ENCODE measurements at places on chromosomes 3 and 15.

DNA sequence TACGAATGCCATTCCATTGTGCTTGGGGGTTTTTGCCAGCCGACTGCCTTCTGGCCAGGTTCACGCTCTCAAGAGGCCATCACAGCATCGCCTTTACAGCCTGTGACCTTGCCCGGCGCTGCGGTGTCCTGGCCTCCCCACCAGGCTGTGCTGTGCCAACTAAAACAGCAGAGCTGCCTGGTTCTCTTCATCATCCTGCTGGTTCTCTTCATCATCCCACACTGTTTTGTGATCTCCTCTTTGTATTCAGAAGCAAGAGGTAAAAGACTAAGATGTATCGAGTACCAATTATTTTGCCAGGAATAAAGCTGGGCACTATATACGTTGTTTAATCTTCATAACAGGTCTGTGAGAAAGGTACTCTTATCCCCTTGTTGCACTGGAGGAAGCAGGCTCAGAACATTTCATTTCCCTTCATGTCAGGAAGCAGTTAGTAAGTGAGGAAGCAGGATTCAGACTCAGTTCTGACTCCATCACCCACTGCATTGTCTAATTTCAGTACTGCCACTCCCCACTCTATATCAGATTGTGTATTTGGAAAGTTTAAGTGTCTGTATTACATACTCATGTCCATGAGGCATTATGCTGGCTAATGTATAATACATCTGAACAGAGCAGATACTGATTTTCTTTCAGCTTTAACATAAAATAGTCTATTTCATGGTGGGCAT, 92.7 kb downstream of the LRRC28 start:
- DNase-seq: peak; percentile 13

GRCh38 chr3:123147754-123148535, 53.8 kb upstream of the SEC22A start:
- DNase-seq: no peak

GRCh38 chr15:96860741-96861140, 530.2 kb downstream of the NR2F2 start:
- DNase-seq: no peak

GRCh38 chr3:186277268-186277909, 84.6 kb downstream of the DGKG start:
- DNase-seq: peak; percentile 46

GRCh38 chr3:172520301-172520831, 2.9 kb downstream of the TNFSF10 start:
- DNase-seq: no peak

DNA sequence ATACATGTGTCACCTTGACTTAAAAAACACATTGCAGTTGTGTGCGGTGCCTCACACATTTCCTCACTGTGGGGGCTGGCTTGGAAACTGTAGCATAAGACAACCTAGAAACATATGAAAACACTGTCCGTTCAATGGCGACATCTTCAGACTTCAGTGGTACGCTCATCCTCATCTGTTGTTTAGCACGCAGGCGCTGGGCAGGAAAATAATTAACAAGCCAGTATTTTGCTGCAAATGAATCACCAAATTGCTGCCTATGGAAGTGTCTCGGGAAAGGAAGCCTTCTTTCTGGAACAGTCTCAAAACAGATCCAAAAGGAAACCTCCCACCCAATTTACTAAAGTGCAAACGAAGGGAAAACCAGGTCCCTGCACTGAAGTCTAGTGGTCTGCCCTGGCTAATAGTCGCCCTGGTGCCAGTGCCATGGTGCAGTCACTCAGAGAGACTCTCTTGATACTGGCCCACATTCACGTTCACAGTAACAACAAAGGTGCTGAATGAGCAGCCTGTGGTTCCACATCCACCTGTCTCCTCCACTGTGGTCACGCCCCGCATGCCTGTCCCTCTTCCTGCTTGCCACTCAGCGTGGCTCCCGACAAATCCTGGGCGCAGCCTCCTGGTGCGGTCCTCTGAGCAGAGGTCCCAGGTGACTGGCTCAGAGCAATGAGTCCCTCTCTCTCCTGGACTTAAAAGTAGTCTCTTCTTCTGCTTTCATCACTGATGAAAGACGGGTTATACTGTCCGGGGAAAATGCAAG, 35.6 kb upstream of the MUC13 start:
- no peak for DNase-seq

GRCh38 chr3:186418671-186419145, 56.7 kb upstream of the DGKG start:
- DNase-seq: no peak

- DNase-seq: no peak
Observed at GRCh38 chr3:134134240-134134639, 104.5 kb upstream of the SLCO2A1 start.

DNA sequence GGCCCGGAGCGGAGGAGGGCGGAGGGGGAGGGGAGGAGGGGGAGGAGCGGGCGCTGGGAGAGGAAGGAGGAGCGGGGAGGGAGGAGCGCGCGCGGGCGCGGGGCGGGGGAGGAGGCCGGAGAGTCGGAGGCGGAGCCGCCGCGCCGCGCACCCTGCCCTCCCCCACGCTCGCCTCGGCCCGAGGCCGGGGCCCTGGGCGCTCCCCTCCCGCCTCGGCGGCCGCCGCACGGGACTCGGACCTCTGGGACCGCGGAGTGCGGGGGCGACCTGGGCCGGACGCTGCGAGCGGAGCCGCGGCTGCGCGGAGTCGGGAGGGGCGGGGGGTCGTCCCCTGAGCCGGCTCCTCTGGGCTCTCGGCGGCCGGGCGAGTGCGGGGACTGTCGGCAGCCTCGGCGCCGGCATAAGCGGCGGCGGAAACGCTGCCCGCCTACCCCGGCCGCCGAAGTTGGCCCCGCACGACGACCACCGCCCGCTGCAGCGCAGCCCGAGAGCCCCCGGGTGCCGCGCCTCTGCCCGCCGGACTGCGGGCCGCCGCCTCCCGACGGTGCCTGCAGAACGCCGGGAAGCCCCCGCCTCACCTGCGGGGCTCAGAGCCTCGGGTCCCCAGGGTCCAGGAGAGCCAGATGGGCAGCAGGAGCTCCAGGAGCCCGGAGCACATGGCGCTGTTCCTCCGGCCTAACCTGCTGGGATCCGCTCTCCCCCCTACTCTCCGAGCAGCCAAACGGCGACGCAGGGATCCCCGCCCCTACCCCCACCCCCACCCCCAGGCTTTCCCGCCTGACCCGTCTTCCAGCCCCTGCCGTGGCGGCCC, 406 bp upstream of the GABRB3 start:
- no peak for DNase-seq

GRCh38 chr3:99966662-99967416, 147.5 kb downstream of the FILIP1L start:
- no peak for DNase-seq

DNA sequence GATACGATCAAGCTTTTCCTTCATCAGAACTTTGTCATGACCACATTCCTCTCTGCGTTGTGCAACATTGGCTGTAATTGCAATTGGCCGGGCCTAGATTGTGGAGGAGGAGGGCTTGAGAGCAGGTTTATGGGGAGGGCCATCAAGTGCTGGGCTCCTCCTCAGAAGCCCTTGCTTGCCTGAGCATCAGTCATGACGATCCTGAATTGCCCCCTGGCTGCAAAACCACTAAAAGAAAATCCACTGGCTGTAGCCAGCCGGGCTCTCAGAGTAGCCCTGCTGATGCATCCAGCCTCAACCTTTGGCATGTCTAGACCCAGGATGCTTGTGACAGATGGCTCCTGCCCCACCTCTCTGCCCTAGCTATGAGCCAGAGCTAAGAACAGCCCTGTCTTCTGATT, 13.4 kb upstream of the TRH start:
- no peak for DNase-seq

GRCh38 chr3:34212656-34213055, 414.2 kb downstream of the PDCD6IP start:
- DNase-seq: no peak

DNA sequence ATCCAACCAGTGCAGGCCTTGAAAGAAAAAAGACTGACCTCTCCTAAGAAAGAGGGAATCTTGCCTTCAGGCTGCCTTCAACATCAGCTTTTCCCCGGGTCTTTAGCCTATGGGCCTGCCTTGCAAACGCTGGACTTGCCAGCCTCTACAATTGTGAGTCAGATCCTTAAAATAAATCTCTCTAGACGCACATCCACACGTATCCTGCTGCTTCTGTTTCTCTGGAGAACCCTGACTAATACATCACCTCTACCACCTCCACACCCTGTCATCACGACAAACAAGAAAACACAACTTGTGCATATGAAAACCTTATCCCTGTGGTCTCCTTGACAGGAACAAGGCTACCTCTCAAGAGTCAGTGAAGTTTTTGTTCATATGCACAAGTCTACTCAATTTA, 11.8 kb downstream of the CYFIP1 start:
- DNase-seq: no peak

Measured in NT2/D1 (cell line).